ENCODE measurements at places on chromosomes 7 and 10.

- DNase-seq: no peak
These were observed 15.3 kb downstream of the CALML3 start for GRCh38 chr10:5540080-5540479.

DNA sequence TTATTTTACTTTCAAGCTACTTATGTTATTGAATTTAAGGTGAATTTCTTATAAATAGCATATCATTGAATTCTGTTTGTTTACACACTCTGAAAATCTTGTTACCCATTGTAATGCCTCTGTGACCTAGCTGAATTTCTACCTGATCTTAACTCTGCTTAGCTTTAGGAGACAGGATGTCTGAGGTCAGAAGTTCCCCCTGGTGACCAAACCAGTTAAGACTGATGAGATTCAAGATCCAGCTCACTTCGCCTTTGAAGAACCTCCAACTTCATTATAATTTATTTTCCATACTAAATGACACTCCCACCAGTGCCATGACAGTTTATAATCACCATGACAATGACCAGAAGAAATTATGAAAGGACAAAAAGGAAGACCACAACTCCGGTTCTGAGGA lies 213.4 kb upstream of the CDC14C start:
- DNase-seq: no peak

GRCh38 chr7:74202841-74203556 lies 6.8 kb upstream of the LAT2 start:
- DNase-seq: no peak

GRCh38 chr10:34061841-34062240 lies 727.4 kb upstream of the NRP1 start:
- DNase-seq: no peak

DNA sequence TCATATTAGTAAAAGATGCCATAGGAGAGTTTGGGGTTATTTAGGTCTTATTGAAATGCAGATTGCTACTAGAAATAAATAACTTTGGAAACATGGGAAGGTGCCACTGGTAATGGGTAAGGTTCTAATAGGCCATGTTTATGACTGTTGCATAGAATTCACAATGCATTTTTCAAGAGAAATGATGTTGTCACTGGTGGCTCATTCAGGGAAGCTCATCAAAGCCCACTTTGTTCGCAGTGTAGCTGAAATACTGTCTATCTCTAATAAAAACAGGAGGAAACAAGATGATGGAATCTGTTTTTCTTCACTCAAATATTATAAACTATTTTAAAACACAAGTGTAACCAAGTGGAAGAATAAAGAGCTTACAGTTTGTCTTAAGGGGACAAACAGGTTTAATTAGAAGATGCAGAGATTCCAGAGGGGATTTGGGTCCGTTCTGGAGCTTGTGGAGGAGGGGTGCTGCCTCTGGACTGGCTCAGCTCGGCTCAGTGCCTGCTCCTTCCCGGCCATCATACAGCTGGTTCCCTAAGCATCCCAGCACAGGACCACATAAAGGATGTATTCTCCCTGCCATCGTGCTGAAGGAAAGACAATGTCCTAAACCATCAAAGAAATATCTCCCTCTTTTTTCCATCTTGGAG lies 20.4 kb downstream of the OPALIN start:
- no peak for DNase-seq

DNA sequence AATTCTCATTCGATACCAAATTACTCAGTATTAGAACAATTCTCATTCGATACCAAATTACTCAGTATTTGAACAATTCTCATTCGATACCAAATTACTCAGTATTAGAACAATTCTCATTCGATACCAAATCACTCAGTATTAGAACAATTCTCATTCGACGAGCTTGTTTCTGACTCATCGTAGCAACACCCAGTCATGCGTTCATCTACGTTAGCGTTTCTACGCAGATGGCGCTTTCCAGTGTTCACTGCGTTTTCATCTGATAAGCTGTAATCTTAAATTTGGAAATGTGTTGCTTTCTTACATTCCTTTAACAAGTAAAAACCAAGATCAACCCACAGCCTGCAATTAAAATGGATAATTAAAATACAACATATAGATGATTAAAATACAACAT lies 276.3 kb downstream of the ZMYND11 start:
- DNase-seq: no peak

DNA sequence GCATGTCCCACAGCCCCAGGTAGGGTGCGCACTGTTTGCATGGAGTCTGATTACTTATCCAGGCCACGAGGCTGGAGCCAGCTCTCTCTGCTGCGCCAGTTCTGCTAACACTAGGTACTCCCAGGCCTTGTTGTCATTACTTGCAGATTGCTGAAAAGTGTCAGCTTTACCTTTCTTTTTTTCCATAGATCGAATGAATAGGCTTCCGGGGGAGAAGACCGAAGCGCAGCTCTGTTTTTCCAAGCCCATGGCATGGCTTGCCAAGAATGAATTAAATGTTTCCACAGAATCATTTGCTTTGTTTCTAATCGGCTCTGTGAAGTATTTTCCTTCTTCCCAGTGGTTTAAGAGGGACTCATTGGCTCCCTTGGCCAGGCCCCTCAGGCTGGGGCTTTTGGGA lies 285.8 kb downstream of the BMPER start:
- no peak for DNase-seq

DNA sequence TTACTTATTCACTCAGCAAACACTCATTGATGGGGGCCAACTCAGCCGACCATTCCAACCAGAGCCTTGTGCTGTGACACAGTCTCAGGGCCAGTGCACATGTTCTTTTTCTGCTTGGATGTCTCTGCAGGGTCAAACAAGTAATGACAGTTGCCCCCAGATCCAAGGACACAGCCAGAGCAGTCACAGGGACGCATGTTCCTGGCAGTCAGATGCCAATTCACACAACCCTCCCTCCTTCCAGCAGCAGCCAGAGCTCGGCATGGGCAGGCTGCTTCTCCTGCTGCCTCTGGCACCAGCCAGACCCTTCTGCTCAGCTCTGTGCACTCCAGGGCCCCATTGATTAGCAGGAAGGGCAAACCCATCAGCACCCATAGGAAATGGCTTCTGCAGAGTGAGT lies 20.3 kb downstream of the DRGX start:
- DNase-seq: no peak

GRCh38 chr7:106201164-106201563 lies 83.6 kb downstream of the NAMPT start:
- DNase-seq: no peak

DNA sequence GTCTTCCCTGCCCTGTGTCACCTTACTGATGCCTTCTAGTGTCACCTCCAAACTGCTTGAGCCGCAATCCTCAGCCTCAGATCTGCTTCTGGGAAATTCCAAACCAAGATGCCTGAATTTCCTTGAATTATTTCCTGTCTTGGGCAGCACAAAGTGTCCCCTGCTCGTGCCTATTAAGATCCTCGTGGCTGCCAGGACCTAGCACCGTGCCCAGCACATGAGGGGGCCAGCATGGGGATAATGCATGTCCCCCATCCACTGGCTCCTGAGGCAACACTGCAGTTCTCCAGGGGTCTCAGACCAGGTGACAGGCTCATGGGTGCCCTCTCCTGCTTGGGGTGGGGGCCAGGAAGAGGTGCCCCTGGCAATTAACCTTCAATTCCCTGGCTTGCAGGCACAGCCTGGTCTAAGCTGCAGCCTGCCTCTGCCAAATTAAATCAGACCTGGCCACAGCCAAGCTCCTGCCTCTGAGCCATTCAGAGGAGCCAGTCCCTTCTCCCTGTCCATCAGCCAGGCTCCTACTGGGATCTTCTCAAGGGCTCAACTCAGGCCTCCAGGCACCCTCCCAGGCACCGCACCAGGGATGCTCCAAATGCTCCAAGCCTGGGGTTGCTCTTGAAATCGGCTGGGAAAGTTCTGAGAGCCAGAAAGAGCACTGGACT lies 146.6 kb downstream of the SH3PXD2A start:
- no peak for DNase-seq

GRCh38 chr10:10211409-10211808 lies 806.3 kb upstream of the CELF2 start:
- no peak for DNase-seq

DNA sequence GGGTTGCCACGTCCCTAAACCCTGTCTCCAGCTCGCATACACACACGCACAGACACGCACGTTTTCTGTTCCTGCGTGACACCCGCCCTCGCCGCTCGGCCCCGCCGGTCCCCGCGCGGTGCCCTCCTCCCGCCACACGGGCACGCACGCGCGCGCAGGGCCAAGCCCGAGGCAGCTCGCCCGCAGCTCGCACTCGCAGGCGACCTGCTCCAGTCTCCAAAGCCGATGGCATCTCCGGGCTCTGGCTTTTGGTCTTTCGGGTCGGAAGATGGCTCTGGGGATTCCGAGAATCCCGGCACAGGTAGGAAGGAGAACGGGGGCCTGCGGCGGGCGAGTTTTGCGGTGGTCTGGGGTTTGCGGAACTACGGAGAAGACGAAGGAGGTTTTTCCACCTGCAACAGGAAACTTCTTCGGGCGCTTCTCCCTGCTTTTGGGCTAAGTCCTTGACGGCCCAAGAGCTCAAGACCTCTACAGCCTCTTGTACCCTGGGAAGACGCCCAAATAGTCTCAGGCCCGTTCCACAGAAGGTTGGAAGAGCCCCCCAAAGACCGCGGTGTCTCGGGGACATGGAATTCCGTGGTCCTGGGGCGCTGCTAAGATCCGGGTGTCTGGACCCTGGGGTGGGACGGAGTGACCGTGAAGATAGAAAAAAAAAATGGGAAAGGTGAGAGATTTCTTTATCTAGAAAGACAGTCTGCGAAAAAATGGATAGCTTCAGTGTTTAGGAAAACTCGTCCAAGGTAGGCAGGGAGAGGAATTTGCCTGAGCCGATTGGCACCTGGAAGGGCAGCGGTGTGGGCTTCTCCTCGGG lies at the start of gene GAD2:
Gene GAD2 (plus strand): TSS at position 190 of the 811 bp plus-strand sequence. CDS start 36 bp downstream, at position 226.
- no peak for DNase-seq

GRCh38 chr7:139813151-139813550 lies 15.9 kb upstream of the TBXAS1 start:
- no peak for DNase-seq

GRCh38 chr7:97732565-97733275 lies 834 bp downstream of the TAC1 start:
- no peak for DNase-seq

DNA sequence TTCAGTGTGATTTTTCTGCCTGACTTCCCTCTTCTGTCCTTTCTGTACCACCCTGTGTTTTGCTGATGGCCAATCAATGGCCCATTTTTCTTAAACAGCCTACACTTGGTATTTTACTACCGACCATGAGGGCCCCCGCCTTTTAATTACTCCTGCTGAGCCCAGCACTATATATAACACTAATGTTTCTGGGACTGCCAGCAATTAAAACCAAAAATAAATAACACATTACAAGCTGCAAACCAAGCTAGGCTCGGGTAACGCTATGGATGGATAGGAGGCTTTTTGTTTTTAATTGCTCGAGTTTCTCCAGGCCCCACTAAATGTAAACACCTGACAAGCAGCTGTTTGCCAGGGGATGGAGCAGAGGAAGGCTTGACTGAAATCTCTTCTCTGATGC lies 915.4 kb upstream of the AUTS2 start:
- DNase-seq: no peak

DNA sequence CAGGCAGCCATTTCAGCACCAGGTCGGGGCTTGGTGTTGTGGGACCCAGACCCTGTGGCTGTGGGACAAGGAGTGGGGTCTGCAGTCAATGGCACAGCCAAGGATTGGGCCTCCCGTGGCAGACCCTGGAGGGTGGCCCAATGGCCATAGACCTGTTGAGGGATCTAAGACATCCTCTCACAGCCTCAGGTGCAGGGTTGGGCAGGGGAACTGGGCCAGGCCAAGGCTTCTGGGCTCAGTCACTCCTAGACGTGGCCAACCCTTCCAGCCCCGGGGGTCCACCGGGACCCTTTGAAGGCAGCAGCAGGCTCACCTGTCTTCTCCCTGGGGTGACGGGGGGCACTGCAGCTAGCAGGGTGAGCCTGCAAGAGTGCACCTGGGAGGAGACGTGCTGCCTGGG lies 45.7 kb upstream of the DPYSL4 start:
- no peak for DNase-seq

GRCh38 chr10:7776777-7777176 lies 11.0 kb downstream of the KIN start:
- DNase-seq: no peak

- no peak for DNase-seq
These were observed 2.3 kb upstream of the TMEM184A start for GRCh38 chr7:1558181-1558811.

GRCh38 chr10:119782981-119783664 lies 57.3 kb downstream of the INPP5F start:
- no peak for DNase-seq

DNA sequence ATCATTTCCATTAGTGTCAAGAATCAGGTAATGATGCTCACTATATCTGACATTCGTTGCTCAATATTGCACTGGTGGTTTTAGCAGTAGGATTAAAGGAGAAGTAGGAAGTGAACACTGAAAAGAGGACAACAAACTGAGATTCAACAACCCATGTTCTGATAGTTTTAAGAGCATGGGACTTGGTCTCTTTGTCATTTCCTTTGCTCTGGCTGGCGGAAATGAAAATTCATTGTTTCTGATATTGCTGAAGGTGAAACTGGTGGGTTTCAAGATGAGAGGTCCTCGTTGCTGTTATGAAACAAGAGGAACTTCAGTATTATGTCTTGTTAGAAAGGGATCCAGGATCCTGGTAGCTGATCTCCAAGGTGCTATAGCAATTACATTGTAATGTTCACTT lies 129.0 kb downstream of the DNAH11 start:
- DNase-seq: no peak

DNA sequence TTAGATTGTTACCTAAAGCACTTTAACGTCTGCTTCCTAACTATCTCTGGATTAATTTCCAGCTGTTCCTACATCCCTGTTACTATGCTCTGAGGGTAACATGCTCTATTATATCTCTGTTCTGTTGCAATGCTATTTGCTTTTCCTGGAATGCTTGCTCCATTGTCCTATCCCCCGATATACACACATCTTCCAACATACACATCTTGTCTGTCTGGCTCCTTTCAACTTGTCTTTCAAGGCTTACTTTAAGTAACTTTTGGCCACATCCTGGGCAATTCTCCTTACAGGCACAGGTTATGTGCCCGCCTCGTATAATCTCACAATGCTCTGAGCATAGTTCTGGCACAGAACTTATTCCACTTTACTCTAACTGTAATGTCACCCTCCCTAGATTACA lies 96.2 kb downstream of the CDK6 start:
- no peak for DNase-seq

DNA sequence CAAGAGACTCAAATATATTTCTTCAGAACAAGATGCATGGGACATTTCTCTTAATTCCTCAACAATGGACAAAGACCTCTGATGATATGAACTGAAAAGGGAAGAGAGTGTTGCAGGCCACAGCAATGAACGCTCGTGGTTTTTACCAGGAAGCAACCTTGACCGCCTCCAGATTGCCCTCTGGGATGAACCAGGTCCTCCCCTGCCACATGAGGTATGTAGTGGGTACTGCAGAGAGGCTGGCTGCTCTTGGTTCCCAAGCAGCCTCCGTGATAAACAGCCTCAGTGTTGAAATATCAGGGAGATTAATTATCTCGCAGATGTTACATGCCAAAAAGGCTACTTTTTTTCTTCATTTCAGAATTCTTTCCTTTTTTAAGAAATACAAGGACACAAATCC lies 338.8 kb downstream of the ELMO1 start:
- DNase-seq: no peak

DNA sequence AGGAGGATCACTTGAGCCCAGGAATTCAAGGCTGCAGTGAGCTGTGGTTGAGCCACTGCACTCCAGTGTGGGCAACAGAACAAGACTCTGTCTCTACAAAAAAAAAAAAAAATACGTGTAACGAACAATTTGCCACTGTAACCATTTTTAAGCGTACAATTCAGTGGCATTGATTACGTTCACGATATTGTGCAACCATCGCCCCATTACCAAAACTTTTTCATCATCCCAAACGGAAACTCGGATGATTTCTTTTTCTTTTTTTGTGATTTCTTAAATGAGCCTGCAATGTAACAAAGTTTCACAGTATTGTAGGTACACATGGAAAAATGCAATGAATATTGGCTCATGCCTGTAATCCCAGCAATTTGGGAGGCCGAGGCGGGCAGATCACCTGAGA lies 9.5 kb downstream of the GRIFIN start:
- DNase-seq: no peak
